CD4-positive, alpha-beta T cell (primary cell): ENCODE measurements at places on chromosomes 2 and 18. TPM values are rescaled to one million over a fixed set of nuclear protein-coding genes. Genes with fewer than 3 reads are reported as not detected.

LIPG gene
- total RNA-seq, result not detected

OSR1 gene
- not detected for total RNA-seq

OTOF gene
- total RNA-seq, result 0.71 TPM

UCN gene
- total RNA-seq, result 1.8 TPM

CTAGE1 gene
- not detected for total RNA-seq

ABCG8 gene
- not detected for total RNA-seq

EIPR1 gene
- total RNA-seq, result 11.0 TPM

REG1B gene
- total RNA-seq, result not detected

FARP2 gene
- 17.2 TPM for total RNA-seq

DSG1 gene
- total RNA-seq, result not detected

SCG2 gene
- not detected for total RNA-seq

COX7A2L gene
- total RNA-seq, result 57.3 TPM

ZNF2 gene
- 0.53 TPM for total RNA-seq
